ENCODE measurements at places on chromosomes 3 and 15. TPM values are rescaled to one million over a fixed set of nuclear protein-coding genes. Genes with fewer than 3 reads are reported as not detected.

DNA sequence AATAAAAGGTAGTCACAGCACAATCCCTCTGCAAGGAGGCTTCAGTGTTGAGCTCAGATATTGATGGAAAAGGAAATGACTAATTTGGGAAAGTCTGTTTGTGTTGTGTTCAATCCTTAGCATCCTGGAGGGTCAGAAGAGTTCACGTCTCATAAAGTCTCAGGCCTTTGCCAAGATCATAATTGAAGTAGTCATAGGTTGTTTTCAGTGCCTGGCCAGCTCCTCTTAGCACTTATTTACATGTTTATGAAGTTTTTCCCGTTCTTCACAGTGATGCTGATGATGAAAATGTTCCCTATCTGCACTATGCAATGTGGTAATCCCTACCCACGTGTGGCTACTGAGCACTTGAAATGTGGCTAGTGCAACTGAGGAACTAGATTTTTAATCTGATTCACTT lies 61.6 kb upstream of the TGFBR2 start:
- H3K4me1 ChIP-seq, result no peaks in the 10 kb centered on the region
- no peak overlapping the region for H3K4me3 ChIP-seq
- H3K27ac ChIP-seq, result no peak overlapping the region
- H3K27me3 ChIP-seq, result no peaks in the 10 kb centered on the region
- H3K36me3 ChIP-seq, result no peaks in the 10 kb centered on the region

- no peaks in the 10 kb centered on the region for H3K36me3 ChIP-seq
- peaks cover 7% of the 10 kb centered on the region for H3K27me3 ChIP-seq
- no peak overlapping the region for H3K4me3 ChIP-seq
- no peak overlapping the region for H3K27ac ChIP-seq
- no peaks in the 10 kb centered on the region for H3K4me1 ChIP-seq
- DNase-seq, result no peak
Observed at GRCh38 chr3:11950576-11950975, 53.6 kb upstream of the SYN2 start.

DNA sequence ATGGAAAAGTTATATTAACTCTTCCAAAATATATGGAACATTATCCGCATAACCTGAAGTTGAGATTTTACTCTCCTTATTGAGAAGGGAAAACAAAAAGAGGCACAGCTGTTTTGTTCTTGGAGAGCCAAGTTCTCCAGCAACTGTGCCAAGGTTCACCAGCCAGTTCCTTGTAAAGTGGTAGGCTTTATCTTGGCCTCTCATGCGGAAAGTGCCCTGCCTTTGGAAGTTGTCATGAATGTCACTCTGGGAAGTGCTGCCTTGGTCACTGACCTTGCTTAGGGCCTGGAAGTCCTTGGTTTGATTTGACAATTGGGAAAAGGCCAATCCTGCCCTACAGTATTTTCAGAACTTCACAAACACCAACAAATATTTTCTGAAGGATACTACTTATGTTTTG lies 44.2 kb upstream of the THRB start:
- DNase-seq, result no peak
- no peak overlapping the region for H3K27ac ChIP-seq
- H3K27me3 ChIP-seq, result no peaks in the 10 kb centered on the region
- H3K4me1 ChIP-seq, result no peaks in the 10 kb centered on the region
- H3K36me3 ChIP-seq, result no peaks in the 10 kb centered on the region

DNA sequence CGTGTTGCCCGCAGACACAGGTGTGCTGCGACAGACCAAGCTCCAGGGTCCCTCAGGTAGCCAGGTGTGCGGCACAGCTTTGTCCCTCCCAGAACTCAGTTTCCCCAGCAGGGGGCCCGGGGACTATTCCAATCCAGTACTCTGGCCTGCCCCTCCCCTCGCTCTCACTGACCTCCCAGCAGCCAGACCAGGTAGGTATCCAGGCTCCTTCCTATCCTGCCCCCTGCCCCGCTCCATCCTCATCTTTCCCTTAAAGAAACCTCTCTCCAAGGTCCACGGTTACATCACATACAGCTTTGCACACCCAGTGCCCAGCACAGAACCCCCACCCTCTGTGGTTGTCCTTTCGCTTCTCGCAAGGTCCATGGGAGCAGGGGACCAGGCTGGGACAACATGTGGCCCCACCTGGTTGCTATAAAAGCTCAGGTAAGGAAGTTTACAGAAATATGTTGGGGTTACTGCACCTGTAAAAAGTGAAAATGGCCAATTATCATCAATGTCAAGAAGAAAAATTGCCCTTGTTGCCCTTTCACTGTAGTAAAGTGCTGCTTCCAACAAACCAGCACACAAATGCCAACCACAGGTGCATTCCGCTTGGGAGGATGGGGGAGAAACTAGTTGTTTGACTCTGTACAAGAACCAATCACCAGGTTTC lies 7.3 kb upstream of the CYP11A1 start:
- H3K4me3 ChIP-seq, result 0 out of 2 replicates have a peak overlapping the region, but pooled peaks have one; percentile 41
- H3K4me1 ChIP-seq, result peaks cover 16% of the 10 kb centered on the region
- no peak overlapping the region for H3K27ac ChIP-seq
- peak; percentile 70 for DNase-seq
- H3K27me3 ChIP-seq, result peaks cover 9% of the 10 kb centered on the region

GRCh38 chr3:86930831-86931230 lies 60.1 kb downstream of the VGLL3 start:
- no peaks in the 10 kb centered on the region for H3K36me3 ChIP-seq
- no peak for DNase-seq
- H3K4me1 ChIP-seq, result no peaks in the 10 kb centered on the region
- H3K4me3 ChIP-seq, result no peak overlapping the region
- no peak overlapping the region for H3K27ac ChIP-seq

- H3K4me3 ChIP-seq, result no peak overlapping the region
- no peaks in the 10 kb centered on the region for H3K36me3 ChIP-seq
- H3K27ac ChIP-seq, result no peak overlapping the region
- no peak for DNase-seq
- no peaks in the 10 kb centered on the region for H3K4me1 ChIP-seq
- no peaks in the 10 kb centered on the region for H3K27me3 ChIP-seq
Observed at GRCh38 chr3:74537164-74537563, 77.3 kb downstream of the CNTN3 start.

DNA sequence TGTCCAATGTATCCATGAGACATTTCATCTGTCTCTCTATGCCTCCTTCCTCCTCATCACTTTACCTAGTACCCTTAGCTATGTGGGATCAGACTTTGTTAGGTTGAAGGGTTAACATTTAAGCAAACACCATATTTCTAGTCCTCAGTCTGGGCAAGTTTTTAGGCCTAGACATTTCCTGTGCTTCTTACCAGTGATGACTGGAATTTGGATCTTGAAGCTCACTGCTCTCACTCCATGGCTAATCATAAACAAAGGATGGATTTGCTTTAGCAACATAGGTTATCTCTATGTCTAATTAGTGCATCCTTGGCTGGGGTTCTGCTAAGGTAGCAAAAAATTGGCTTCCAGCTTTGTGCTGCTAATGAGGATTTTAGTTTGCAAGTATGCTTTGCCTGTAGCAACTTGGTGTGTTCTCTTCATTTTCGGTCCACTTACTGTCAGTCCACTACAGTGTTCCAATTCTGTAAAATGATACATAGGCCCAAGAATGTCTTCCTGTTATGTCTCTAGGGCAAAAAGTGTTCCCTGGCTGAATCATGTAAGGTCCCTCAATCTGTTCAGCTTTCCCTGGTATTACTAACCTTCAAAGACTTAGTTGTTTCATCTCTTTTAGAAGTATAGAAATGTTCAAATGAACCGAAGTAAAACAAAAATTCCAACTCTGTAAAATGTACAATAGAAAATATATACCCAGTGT lies 615.4 kb downstream of the CADM2 start:
- no peak overlapping the region for H3K4me3 ChIP-seq
- H3K36me3 ChIP-seq, result no peaks in the 10 kb centered on the region
- no peaks in the 10 kb centered on the region for H3K4me1 ChIP-seq

GRCh38 chr3:186461141-186461540 lies 83.0 kb downstream of the CRYGS start:
- peaks cover 2% of the 10 kb centered on the region for H3K27me3 ChIP-seq
- H3K36me3 ChIP-seq, result no peaks in the 10 kb centered on the region
- no peak overlapping the region for H3K27ac ChIP-seq
- no peak overlapping the region for H3K4me3 ChIP-seq
- DNase-seq, result peak; percentile 54
- peaks cover 13% of the 10 kb centered on the region for H3K4me1 ChIP-seq

PRICKLE2 gene
- total RNA-seq, result 0.07 TPM

SEC22C gene
- 50.7 TPM for total RNA-seq

PAK2 gene
- total RNA-seq, result 72.4 TPM

SMARCC1 gene
- 199 TPM for total RNA-seq

NDN gene
- total RNA-seq, result 3.1 TPM

DISP2 gene
- total RNA-seq, result 0.89 TPM

GPR62 gene
- total RNA-seq, result not detected

PRSS50 gene
- total RNA-seq, result not detected

SLC24A1 gene
- 8.2 TPM for total RNA-seq

ZIC1 gene
- total RNA-seq, result 0.42 TPM

All from K562 (cell line).